ENCODE measurements at places on chromosomes 11 and 22.

DNA sequence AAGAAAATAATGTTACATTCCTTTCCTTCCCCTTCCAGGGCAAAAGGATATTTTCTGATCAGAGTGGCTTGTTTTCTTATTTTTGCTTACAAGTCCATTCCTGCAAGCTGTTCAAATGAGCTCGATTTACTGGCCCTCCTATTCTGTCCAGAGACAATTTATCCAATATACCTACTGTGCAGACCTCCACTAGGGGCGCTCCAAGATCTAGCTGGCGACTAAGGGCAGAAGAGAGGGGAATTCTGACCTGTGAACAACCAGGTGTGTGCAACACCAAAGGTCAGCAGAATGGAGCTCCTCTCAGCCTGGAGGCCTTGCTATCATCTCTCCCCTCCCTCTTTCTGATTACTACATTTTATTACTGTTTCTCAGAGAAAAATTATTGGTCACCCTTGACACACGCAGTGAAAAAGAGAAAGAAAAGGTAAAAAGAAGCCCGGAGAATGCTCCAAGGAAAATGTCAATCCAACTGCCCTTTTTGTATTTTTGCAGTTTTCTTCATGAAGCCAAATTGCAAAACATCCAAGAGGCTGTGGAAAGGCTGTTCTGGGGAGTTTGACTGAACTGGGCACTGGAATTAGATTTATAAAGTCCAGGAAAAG is 3.2 kb downstream of the SEZ6L start:
- DNase-seq = peak; percentile 49

- no peak for DNase-seq
Measured at GRCh38 chr11:26632691-26633159, 60.7 kb upstream of the MUC15 start.

DNA sequence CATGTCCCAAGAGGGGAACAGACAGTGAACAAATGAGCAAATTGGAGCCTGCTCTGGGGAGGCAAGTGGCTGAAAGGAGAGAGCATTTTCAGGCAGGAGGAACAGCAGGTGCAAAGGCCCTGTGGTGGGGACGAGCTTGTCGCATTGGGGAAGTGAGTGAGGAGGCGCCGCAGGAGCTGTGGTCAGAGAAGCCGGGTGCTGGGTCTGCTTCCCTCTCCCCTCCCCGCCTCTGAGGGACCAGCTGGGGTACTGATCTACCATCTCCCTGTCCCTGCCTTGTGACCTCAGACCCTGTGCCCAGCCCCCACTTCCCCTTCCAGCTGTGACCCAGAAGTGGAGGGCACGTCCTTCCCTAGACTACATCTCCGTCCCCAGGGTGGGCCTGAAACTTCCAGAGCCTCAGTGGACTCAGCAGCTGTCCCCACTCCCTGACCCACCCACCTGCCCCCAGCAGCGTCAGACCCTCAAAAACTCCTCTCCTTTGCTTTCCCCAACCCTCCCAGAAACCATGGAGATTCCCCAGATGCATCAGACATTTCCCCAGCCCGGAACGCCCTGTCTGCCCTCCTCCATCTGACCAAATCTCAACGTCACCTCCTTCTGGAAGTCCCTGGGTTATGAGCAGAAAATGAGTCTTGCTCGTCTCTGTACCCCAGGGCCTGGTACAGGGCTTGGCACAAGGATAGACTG is 19.7 kb upstream of the PDGFB start:
- no peak for DNase-seq

DNA sequence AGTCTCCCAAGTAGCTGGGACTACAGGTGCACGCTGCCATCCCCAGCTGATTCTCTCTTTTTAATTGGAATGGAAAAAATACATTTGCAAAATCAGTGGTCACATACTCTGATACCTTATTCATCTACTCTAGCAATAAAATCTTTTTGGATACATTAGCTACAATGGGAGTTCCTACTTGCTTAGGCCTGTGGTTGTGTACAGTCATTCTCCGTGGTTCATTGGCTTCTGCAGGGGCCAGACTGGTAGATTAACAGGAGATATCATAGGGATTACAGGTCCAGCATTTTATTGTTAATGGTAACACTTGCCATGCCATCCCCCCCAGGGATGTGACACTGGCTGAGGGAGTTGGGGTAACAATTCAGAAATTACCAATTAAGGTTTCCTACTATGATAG is 140.0 kb downstream of the ADAMTS15 start:
- no peak for DNase-seq

GRCh38 chr11:126598344-126599216 is 243.1 kb downstream of the ST3GAL4 start:
- no peak for DNase-seq

DNA sequence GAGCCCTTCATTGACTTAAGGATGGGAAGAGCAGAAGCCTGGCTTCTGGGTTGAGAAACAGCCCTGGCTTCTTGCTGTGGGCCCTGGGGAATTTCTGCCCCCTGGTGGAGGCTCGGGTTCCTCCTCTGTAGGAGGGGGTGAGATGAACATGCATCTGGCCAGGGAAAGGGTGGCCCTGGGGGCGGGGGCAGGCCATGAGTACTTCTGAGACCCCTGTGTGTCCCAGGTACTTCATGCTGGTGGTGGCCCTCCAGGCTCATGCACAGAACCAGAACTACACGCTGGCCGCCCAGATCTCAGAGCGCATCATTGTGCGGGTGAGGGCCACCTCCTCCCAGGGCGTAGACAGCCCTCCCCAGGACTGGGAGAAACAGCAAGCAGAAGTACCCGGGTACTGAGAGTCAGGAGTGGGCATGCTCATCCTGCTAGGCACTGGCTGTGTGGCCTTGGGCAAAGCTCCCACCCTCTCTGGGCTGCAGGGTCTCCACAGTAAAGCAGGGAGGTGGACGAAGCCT is 15.8 kb downstream of the TMEM258 start:
- DNase-seq = no peak

GRCh38 chr22:37442537-37442936 is 15.3 kb upstream of the ELFN2 start:
- DNase-seq = no peak

DNA sequence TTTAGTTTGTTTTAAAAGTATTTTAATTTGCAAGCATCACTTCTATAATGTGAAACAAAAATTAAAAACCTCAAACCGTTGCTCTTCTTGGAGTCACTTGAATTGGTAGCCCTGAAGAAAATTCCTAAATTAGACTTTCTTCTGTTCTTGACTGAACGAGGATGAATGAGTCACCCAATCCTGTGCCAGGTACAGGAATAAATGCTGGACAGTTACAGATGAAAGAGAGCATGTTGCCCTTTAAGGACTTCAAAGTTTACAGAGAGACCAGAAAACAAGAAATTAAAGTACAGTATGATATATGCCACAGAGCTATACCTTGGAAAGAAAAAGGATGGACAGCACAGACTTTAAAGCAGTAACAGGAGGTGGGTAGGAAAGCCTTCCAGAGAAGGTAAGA is 41.3 kb upstream of the CXCR5 start:
- no peak for DNase-seq

GRCh38 chr22:28246397-28246796 is 327.3 kb upstream of the PITPNB start:
- no peak for DNase-seq

DNA sequence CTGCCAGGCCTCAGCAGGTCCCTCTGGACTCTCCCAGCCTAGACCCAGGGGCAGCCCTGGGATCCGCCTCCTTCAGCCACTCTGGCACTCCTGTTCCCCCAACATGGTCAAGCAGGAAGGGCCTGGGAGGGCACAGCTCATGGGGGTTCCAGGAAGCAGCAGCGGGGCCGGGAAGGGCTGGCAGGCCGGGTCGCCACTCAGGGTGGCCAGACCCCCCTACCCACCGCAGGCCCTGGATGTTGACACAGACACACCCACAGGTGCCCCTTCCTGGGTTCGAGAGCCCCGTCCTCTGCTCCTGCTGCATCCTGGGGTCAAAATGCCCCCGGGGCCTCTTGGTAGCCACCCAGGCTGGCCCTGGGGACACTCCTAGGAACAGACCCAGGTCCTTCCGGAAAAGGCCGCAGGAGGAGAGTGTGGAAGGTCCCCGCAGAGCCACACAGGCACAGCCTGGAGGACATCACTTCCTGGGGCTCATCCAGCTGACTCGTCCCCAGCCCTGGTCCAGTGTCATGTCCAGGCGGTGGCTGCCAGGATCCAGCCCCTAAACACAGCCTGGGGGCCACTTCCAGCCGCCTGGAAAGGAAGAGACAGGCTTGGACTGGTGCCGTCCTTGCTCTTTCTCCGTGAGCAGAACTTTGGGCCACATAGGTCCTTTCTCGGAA is 6.8 kb upstream of the PIM3 start:
- DNase-seq = no peak

DNA sequence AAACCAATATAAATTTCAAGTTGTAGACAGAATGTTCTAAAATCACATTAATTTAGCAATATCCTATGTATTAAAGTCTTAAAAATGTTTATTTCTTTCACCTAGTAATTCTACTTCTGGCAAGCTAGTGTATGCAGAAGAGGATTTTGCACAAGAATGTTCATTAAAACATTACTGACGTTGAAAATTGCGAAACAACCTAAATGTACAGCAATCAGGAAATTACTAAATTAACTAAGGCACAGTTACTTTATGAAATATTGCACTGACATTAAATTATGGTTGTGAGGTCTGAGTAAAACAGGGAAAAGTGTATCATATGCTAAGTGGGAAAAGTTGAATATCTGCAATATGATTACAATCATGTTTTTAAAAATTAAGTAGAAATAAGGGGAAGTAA is 4.1 kb downstream of the SLC36A4 start:
- no peak for DNase-seq

DNA sequence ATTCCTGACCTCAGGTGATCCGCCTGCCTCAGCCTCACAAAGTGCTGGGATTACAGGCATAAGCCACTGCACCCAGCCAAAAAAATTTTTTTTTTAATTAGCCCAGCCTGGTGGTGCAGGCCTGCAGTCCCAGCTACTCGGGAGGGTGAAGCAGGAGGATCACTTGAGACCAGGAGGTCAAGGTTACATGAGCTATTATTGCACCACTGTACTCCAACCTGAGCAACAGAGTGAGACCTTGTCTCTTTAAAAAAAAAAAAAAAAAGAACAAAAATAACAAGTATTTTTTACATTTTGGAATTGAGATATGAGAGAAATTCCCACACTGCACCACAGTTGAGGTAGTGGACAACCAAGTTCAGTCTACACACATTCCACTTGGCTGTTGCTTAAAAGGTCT is 13.6 kb upstream of the L3MBTL2 start:
- no peak for DNase-seq

DNA sequence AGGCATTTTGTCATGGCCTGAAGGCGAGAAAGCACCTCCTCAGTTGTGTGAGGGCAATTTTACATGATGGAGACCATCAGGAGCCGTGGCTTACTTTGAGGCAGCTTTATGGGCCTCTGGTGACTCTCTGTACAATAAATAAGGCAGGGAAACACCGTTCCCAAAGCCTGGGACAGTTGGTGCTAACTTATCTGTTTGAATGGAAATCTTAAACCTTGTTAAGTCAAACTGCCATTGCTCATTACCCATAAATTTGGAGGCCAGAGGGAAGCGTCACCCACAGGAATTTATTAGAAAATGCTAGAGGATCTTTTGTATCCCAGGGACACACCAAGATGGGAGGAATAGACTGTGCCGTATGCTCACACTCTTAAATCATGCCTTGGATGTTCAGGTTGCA is 1156.9 kb downstream of the BRD1 start:
- DNase-seq = no peak

DNA sequence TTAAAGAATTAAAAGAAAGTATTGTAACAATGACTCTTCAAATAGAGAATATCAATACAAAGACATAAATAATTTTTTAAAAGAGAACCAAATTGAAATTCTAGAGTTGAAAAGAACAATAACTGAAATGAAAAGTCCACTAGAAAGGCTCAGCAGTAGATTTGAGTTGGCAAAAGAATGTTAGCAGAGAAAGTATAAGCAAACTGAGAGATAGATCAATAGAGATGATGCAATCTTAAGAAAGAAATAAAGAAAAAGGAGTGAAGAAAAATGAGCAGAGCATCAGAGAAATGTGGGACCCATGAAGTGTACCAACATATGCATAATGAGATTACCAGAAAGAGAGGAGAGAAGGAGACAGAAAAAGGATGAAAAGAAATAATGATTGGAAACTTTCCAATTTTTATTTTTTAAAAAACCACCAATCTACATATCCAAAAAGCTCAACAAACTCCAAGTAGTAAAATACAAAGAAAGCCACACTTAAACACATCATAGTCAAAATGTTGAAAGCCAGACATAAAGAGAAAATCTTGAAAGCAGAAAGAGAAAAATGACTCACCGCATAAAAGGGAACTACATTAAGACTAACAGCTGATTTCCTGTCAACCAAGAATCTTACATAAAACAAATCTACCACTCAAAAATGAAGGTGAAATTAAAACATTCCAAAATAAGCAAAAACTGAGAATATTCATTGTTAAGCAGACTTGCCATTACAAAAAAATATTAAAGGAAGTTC is 20.9 kb downstream of the NCF4 start:
- no peak for DNase-seq

DNA sequence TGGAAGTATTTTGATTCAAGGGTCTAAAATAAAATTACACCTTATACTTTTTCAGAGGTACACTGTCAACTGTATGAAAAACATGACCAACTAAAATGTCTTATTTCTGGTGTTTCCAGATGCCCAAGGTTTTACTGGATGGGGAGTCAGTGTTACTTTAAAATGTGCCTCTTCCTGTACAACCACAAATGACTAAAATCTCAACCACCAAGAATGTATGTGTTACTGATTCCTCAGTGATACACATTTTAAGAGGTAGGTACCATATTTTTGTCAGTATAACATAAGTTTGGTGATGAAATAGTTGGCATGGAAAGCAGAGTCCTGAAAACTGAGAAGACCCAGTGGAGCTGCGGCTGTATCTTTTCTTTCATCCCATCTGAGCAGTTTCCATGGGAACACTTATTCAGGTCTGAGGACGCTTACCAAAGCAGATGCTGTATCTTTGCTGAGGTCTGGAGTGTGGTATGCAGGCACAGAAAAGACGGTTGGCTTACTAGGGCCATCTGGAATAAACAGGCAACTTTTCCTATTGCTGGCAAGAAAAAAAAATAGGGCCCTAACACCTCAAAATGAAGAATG is 21.2 kb upstream of the TP53AIP1 start:
- no peak for DNase-seq

DNA sequence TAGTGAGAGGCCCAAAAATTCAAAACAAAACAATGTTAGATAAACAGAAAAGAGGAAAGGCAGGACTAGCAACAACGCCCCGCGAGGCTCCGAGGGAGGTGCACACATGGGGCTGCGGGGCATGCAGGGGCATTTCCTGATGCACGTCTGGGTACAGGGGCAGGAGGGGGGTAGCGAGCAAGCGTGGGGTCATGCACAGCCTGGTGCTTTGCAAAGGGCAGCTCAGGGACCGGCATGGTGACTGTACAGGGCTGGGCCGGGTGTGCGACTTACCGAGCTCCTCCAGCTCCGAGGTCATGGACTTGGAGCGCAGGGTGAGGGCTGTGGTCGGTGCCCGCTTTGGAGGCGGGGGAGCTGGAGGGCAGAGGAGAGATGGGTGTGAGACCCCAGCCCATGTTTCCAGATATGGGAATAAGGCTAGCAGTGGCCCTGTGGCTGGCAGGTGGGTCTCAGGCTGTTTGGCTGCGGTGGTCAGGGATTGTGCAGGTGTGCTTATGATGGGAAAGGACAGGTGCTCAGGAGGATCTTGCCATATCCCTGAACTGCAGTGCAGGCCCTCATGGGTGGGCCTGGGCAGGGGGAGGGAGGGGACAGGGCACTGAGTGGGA is 103.7 kb downstream of the CTTN start:
- no peak for DNase-seq

- DNase-seq = no peak
Measured at GRCh38 chr11:62611705-62612365, 740 bp downstream of the EML3 start.

- no peak for DNase-seq
Measured at GRCh38 chr11:68893282-68893681, 10.3 kb downstream of the MRPL21 start.

- peak; percentile 71 for DNase-seq
Measured at GRCh38 chr11:103091064-103091800, 728 bp downstream of the DCUN1D5 start.
